ENCODE measurements at places on chromosomes 16 and 17. TPM values are rescaled to one million over a fixed set of nuclear protein-coding genes. Genes with fewer than 3 reads are reported as not detected.
A peak's percentile ranks its signal among the peaks of the same experiment; 100 is the strongest.

The DLX4 gene
- total RNA-seq = not detected

GRCh38 chr17:681738-682529, 32.7 kb downstream of the VPS53 start:
- no peaks in the 10 kb centered on the region for H3K27me3 ChIP-seq
- no peak overlapping the region for H3K27ac ChIP-seq
- DNase-seq = no peak
- H3K4me3 ChIP-seq = no peak overlapping the region
- H3K36me3 ChIP-seq = peaks cover 23% of the 10 kb centered on the region
- H3K4me1 ChIP-seq = peaks cover 12% of the 10 kb centered on the region

- no peaks in the 10 kb centered on the region for H3K36me3 ChIP-seq
- peaks cover 17% of the 10 kb centered on the region for H3K4me1 ChIP-seq
- H3K27me3 ChIP-seq = no peaks in the 10 kb centered on the region
- peak overlapping the region; percentile 91 for H3K4me3 ChIP-seq
These were observed 850 bp downstream of the GINS3 start for GRCh38 chr16:58393138-58393504.

DNA sequence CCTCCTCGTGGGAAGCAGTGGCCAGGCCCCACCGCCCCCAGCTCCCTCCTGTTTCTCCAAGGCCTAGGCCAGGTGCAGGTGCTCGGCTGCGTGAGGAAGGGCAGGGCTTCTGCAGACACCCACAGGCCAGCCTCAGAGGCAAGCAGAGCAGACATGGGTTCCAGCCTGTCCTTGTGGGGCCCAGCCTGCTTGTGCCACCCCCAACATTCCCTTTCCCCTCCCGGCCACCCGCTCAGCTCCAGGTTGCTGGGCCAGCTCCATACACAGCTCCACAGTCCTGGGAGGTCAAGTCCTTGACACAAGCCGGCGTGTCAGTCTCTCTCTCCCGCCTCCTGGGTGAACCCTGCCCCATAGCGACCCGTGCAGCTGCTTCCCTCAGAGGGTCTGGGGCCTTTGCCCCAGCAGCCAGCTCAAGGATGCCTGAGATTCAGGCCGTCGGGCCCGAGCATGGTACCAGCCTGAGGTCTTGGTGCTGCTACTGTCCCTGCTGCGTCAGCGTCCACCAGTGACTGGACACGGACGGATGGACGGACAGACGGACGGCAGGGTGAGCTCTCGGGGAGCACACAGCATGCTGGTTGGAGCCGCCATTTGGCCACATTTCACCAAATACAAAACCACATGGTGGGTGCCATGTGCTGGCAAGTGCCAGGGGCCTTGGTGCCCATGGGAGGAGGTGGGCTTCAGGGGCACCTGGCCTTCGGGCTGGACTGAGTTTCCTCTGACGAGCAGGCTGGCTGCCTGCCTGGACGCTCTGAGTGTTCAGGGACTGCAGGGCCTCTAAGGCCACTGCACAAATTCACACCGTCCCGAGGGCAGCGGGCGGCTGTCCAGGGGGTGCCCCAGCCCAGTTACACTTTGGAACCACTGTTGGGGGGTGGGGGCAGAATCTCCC, 8.0 kb downstream of the SECTM1 start:
- H3K27me3 ChIP-seq = peaks cover 53% of the 10 kb centered on the region
- no peak overlapping the region for H3K4me3 ChIP-seq
- peaks cover 18% of the 10 kb centered on the region for H3K4me1 ChIP-seq
- H3K36me3 ChIP-seq = no peaks in the 10 kb centered on the region

- H3K27me3 ChIP-seq = no peaks in the 10 kb centered on the region
- H3K4me3 ChIP-seq = no peak overlapping the region
- DNase-seq = no peak
- no peak overlapping the region for H3K27ac ChIP-seq
These were observed 25.7 kb downstream of the PHKB start for GRCh38 chr16:47486856-47487255.

DNA sequence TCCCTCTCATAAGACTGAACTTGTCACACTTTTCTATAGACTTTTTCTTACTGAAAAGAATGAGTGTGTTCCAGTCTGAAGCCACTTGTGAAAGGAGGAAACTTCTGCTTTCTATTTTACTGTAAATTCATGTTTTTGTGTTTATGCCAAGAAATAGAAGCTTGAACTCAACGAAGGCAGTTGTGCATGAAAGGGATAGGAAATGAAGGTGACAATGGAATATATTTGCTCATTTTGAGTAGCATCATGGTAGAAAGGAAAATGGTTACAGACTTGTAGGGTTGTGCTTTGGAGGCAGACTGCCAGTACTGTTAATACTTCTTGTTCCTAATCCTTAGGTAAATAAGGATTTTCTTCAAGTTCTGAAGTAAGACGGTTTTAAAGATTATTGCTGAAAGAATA, 8.1 kb downstream of the CLTC start:
- no peak for DNase-seq
- H3K36me3 ChIP-seq = no peaks in the 10 kb centered on the region
- no peak overlapping the region for H3K27ac ChIP-seq

- no peaks in the 10 kb centered on the region for H3K36me3 ChIP-seq
- peaks cover 64% of the 10 kb centered on the region for H3K4me1 ChIP-seq
- H3K4me3 ChIP-seq = no peak overlapping the region
- peak overlapping the region; percentile 27 for H3K27ac ChIP-seq
- no peaks in the 10 kb centered on the region for H3K27me3 ChIP-seq
These were observed 221.0 kb downstream of the CCDC182 start for GRCh38 chr17:57523926-57524632.

GRCh38 chr16:3846595-3847091, 33.9 kb downstream of the CREBBP start:
- peaks cover 72% of the 10 kb centered on the region for H3K4me1 ChIP-seq
- no peak overlapping the region for H3K4me3 ChIP-seq
- H3K36me3 ChIP-seq = peaks cover 14% of the 10 kb centered on the region
- no peak overlapping the region for H3K27ac ChIP-seq
- H3K27me3 ChIP-seq = no peaks in the 10 kb centered on the region

GRCh38 chr17:40664582-40665333, at the start of gene KRT222:
KRT222 (minus strand) TSS chr17:40665177; CDS start chr17:40665099, 78 bp downstream.
- H3K27me3 ChIP-seq = peaks cover 59% of the 10 kb centered on the region
- no peaks in the 10 kb centered on the region for H3K4me1 ChIP-seq
- no peak within 1 kb of the TSS for H3K27ac ChIP-seq
- peak within 1 kb of the TSS; percentile 45 for H3K4me3 ChIP-seq
- DNase-seq = no peak
- H3K36me3 ChIP-seq = no peaks in the 10 kb centered on the region

GRCh38 chr17:17613708-17614114, 22.2 kb upstream of the PEMT start:
- H3K4me1 ChIP-seq = peaks cover 10% of the 10 kb centered on the region
- H3K27ac ChIP-seq = no peak overlapping the region
- H3K27me3 ChIP-seq = no peaks in the 10 kb centered on the region
- no peak overlapping the region for H3K4me3 ChIP-seq
- DNase-seq = no peak

The GNGT2 gene
- 2.2 TPM for total RNA-seq

GRCh38 chr16:7470344-7470743, 137.7 kb downstream of the RBFOX1 start:
- peaks cover 19% of the 10 kb centered on the region for H3K4me1 ChIP-seq
- H3K36me3 ChIP-seq = no peaks in the 10 kb centered on the region
- no peak for DNase-seq
- H3K4me3 ChIP-seq = no peak overlapping the region
- H3K27me3 ChIP-seq = no peaks in the 10 kb centered on the region

The TMEM88 gene
- total RNA-seq = 26.4 TPM

The PTX4 gene
- not detected for total RNA-seq

The NOL11 gene
- total RNA-seq = 25.3 TPM

- H3K27me3 ChIP-seq = no peaks in the 10 kb centered on the region
These were observed 46.5 kb downstream of the MAPT start for GRCh38 chr17:45940826-45941225.

The CACNG1 gene
- total RNA-seq = not detected

- H3K4me1 ChIP-seq = peaks cover 42% of the 10 kb centered on the region
- peak overlapping the region; percentile 75 for H3K4me3 ChIP-seq
- peak; percentile 74 for DNase-seq
- H3K27ac ChIP-seq = peak overlapping the region; percentile 91
These were observed 835 bp downstream of the NME4 start for GRCh38 chr16:397736-398332.

The CTRB1 gene
- total RNA-seq = not detected

All from left ventricle myocardium inferior (tissue), 1 donor.